ENCODE measurements at places on chromosomes 11 and 22. TPM values are rescaled to one million over a fixed set of nuclear protein-coding genes. Genes with fewer than 3 reads are reported as not detected.

CABP4 gene
- not detected for total RNA-seq

MIOX gene
- under 0.01 TPM for total RNA-seq

GRCh38 chr11:70952191-70952590, 300.2 kb downstream of the SHANK2 start:
- no peak overlapping the region for H3K4me3 ChIP-seq
- no peak overlapping the region for H3K27ac ChIP-seq
- no peaks in the 10 kb centered on the region for H3K4me1 ChIP-seq
- DNase-seq: no peak
- no peaks in the 10 kb centered on the region for H3K27me3 ChIP-seq

GRCh38 chr11:46710821-46711269, 8.2 kb upstream of the F2 start:
- no peaks in the 10 kb centered on the region for H3K27me3 ChIP-seq
- peaks cover 17% of the 10 kb centered on the region for H3K4me1 ChIP-seq
- H3K27ac ChIP-seq: peak overlapping the region; percentile 79
- H3K36me3 ChIP-seq: peaks cover 3% of the 10 kb centered on the region
- DNase-seq: peak; percentile 95
- no peak overlapping the region for H3K4me3 ChIP-seq

DNA sequence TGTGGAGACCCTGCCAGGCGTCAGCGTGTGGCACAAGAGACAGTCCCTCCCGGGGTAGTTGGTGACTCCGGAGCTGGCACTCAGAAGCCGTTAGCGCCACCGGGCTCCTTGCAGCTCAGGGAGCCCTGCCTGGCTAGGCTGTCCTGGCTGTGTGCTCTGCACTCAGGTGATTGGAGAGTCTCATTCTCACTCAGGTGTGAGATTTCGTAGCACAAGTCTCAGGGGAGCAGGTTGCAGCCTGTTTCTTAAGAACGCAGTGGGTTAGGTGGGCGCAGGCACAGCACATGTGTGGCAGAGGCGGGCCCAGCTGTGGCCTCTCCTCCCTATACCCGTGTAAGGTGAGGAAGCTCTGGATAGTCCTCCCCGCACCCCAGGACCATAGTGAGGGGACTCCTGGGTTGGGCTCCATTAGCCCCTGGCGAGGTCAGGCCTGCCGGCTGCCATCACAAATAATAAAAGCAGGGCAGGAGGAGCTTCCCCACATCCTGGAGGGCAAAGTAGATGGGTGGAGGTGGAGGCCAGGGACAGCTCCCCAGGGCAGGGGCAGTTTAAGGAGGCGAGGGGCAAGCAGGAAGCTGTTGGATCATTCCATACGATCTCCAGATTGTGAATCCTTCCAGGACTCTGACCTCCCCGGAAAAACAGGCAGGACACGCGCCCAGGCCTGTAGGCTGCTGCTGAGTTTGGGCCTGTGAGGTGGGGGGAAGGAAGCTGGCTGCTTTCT, 39.4 kb downstream of the SBF1 start:
- no peak for DNase-seq
- no peak overlapping the region for H3K4me3 ChIP-seq
- no peaks in the 10 kb centered on the region for H3K4me1 ChIP-seq
- peaks cover 38% of the 10 kb centered on the region for H3K36me3 ChIP-seq
- H3K27me3 ChIP-seq: no peaks in the 10 kb centered on the region
- no peak overlapping the region for H3K27ac ChIP-seq

GRCh38 chr22:20254975-20255946, 12.9 kb downstream of the RTN4R start:
- no peaks in the 10 kb centered on the region for H3K27me3 ChIP-seq
- no peak for DNase-seq
- H3K4me1 ChIP-seq: no peaks in the 10 kb centered on the region
- no peak overlapping the region for H3K27ac ChIP-seq
- no peaks in the 10 kb centered on the region for H3K36me3 ChIP-seq

NLRP10 gene
- total RNA-seq: 0.26 TPM

GRCh38 chr22:42553475-42554361, at the start of gene SERHL2:
SERHL2 (plus strand) TSS chr22:42553956; CDS start chr22:42554021, 65 bp downstream.
- H3K4me1 ChIP-seq: no peaks in the 10 kb centered on the region
- DNase-seq: peak; percentile 71
- peaks cover 10% of the 10 kb centered on the region for H3K27me3 ChIP-seq
- no peaks in the 10 kb centered on the region for H3K36me3 ChIP-seq
- no peak within 1 kb of the TSS for H3K27ac ChIP-seq

TRIM66 gene
- 13.7 TPM for total RNA-seq

- no peaks in the 10 kb centered on the region for H3K36me3 ChIP-seq
- H3K27me3 ChIP-seq: no peaks in the 10 kb centered on the region
- no peak overlapping the region for H3K27ac ChIP-seq
- H3K4me3 ChIP-seq: no peak overlapping the region
These were observed 10.5 kb downstream of the TSKU start for GRCh38 chr11:76793391-76794291.

- DNase-seq: no peak
- no peaks in the 10 kb centered on the region for H3K4me1 ChIP-seq
- H3K4me3 ChIP-seq: no peak overlapping the region
- no peaks in the 10 kb centered on the region for H3K36me3 ChIP-seq
These were observed 195.9 kb downstream of the DSCAML1 start for GRCh38 chr11:117601006-117601708.

TBX10 gene
- total RNA-seq: not detected

DNA sequence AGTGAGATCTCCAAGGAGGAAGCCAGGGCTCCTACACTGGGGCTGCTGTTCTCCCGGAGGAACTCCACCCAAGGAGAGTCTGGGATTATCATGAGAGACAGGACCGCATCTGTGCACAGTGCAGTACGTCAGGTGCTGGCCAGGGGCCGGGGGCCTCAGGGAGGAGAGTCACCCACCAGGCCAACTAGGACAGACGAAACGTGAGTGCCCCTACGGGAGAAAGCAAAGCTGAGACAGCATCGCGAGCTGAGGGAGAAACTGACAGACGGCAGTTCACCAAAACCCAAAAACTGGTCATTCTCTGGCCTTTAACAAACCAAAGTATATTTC, 273.4 kb downstream of the BRD1 start:
- H3K27me3 ChIP-seq: no peaks in the 10 kb centered on the region
- no peaks in the 10 kb centered on the region for H3K36me3 ChIP-seq
- H3K4me1 ChIP-seq: no peaks in the 10 kb centered on the region
- no peak overlapping the region for H3K4me3 ChIP-seq
- no peak overlapping the region for H3K27ac ChIP-seq

SORL1 gene
- total RNA-seq: 10.9 TPM

GRCh38 chr11:105577641-105578040, 32.2 kb upstream of the GRIA4 start:
- H3K4me1 ChIP-seq: no peaks in the 10 kb centered on the region
- no peak overlapping the region for H3K4me3 ChIP-seq
- H3K27ac ChIP-seq: no peak overlapping the region
- H3K27me3 ChIP-seq: no peaks in the 10 kb centered on the region

CCDC87 gene
- total RNA-seq: 0.33 TPM

SCGB2A2 gene
- total RNA-seq: not detected

DNA sequence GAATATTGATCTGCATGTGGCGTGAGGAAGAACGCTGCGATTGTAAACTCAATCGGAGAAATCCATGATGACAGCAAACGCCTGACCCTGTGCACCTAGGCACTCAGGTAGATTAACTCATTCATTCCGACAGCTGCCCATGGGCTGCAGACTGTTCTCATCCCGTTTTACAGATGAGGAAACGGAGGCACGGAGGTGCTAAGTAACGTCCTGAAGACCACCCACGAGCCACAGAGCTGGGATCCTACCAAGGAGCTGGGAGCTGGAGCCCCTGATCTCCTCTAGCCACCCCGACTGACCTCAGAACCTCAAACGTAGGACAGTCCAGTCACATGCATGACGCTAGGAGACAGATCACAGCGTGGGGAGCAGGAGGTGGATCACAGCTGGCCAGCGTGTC, 1092.7 kb downstream of the BRD1 start:
- H3K36me3 ChIP-seq: no peaks in the 10 kb centered on the region
- H3K4me1 ChIP-seq: no peaks in the 10 kb centered on the region
- no peaks in the 10 kb centered on the region for H3K27me3 ChIP-seq
- no peak for DNase-seq

OR10A2 gene
- total RNA-seq: not detected

FXYD6 gene
- total RNA-seq: 8.0 TPM

TEX54 gene
- total RNA-seq: not detected

GDPD4 gene
- not detected for total RNA-seq

OVOL1 gene
- not detected for total RNA-seq

DNA sequence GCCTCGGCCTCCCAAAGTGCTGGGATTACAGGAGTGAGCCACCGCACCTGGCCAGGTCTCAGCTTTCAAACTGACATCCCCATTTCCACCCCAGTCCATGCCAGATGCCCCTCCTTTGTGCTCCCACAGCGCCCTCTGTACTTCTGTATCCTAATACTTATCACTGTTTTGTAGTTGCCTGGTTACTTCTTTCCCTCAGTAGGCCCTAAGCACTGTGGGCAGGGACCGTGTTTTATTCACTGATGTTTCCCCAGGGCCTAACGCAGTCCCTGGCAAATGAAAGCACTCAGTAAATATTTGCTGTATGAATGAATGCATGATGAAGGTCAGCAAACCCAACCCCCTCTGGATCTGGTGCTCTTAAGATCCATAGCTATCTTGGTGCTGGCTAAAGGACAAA, 2.2 kb upstream of the TRIM3 start:
- H3K4me3 ChIP-seq: no peak overlapping the region
- no peak overlapping the region for H3K27ac ChIP-seq
- H3K27me3 ChIP-seq: no peaks in the 10 kb centered on the region
- H3K4me1 ChIP-seq: peaks cover 15% of the 10 kb centered on the region
- no peak for DNase-seq

DNA sequence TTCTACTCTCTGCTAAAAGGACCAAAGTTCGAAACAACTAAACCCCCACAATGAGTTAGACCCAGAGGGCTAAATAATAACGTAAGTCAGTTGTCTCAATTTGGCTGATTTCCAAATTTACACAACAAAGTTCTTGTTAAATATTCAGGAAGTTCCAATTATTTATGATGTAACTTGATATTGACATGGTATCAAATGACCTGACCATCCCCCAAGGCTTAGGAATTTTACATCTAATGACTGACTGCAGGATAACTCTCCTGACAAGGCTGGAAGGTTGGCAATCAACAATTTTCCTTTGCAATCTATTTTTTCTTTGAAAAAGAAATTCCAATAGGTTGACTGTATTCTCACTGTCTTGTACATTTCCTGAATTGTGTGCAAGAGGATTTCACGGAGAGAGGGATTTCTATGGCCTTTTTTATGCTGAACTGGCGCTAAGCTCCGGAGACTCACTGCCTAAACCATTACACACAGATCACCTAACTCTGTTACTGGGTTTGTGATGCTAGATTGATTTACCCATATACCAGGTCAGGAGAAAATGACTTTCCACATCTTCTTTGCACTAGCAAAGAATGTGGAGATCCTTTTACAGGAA, 9.6 kb upstream of the CDON start:
- H3K27ac ChIP-seq: no peak overlapping the region
- peak; percentile 54 for DNase-seq
- H3K4me1 ChIP-seq: no peaks in the 10 kb centered on the region
- H3K27me3 ChIP-seq: no peaks in the 10 kb centered on the region
- no peaks in the 10 kb centered on the region for H3K36me3 ChIP-seq

- DNase-seq: no peak
- H3K4me1 ChIP-seq: no peaks in the 10 kb centered on the region
These were observed 78.9 kb downstream of the FLI1 start for GRCh38 chr11:128772814-128773213.

TRAPPC4 gene
- 60.6 TPM for total RNA-seq

OR6A2 gene
- total RNA-seq: under 0.01 TPM

DNA sequence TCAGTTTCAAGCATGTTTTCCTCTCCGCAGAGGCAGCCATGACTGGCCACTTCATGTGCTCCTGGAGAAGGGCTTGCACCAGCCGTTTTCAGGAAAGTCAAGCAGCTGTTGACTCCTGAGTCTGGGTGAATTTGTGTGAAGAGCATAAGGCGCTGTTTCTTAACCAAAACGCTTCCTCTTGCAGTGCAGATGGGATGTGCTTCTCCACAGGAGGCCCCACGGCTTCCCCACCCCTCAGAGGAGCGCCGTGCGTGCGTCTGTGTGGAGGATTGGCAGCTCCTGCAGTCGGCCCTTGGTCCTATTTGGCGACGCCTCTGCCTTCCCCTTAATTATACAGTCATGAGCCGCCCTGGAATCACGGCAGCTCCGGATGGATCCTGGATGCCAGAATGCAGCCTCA, 54.1 kb upstream of the B3GAT1 start:
- H3K4me1 ChIP-seq: no peaks in the 10 kb centered on the region
- H3K27ac ChIP-seq: no peak overlapping the region
- H3K4me3 ChIP-seq: no peak overlapping the region
- no peak for DNase-seq

GRCh38 chr11:134888821-134889220, 476.8 kb upstream of the B3GAT1 start:
- no peak overlapping the region for H3K27ac ChIP-seq
- no peaks in the 10 kb centered on the region for H3K4me1 ChIP-seq
- H3K27me3 ChIP-seq: no peaks in the 10 kb centered on the region
- H3K4me3 ChIP-seq: no peak overlapping the region

FAM83F gene
- total RNA-seq: not detected

TMEM86A gene
- 0.83 TPM for total RNA-seq

OR5B21 gene
- total RNA-seq: not detected

DNA sequence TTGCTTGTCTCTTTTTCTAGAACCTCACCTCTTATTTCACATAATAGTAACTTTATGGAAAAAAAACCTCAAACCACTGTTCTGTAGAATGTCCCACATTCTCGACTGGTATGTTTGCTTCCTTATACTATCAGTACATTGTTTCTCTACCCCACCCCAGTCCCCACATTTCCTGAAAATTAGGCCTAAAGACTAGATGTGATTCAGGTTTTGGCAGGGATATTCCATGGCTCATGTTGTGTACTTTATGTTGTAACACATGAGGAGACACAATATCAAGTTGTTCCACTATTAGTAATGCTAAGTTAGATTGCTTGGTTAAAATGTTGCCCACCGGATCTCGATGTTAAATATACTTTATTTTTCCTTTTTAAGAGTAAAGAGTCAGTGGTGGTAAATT, 34.7 kb downstream of the DDIAS start:
- H3K27ac ChIP-seq: no peak overlapping the region
- H3K36me3 ChIP-seq: peaks cover 1% of the 10 kb centered on the region
- no peaks in the 10 kb centered on the region for H3K27me3 ChIP-seq
- H3K4me1 ChIP-seq: no peaks in the 10 kb centered on the region
- no peak overlapping the region for H3K4me3 ChIP-seq
- DNase-seq: peak; percentile 11

- H3K27me3 ChIP-seq: no peaks in the 10 kb centered on the region
- peaks cover 8% of the 10 kb centered on the region for H3K36me3 ChIP-seq
- H3K27ac ChIP-seq: peak overlapping the region; percentile 69
These were observed 10.1 kb downstream of the TXN2 start for GRCh38 chr22:36471341-36471821.

- peaks cover 2% of the 10 kb centered on the region for H3K36me3 ChIP-seq
- no peak for DNase-seq
- no peaks in the 10 kb centered on the region for H3K4me1 ChIP-seq
- no peak overlapping the region for H3K4me3 ChIP-seq
- H3K27me3 ChIP-seq: no peaks in the 10 kb centered on the region
These were observed 87.5 kb downstream of the YAP1 start for GRCh38 chr11:102197670-102198139.

CNGA4 gene
- 0.17 TPM for total RNA-seq

DNA sequence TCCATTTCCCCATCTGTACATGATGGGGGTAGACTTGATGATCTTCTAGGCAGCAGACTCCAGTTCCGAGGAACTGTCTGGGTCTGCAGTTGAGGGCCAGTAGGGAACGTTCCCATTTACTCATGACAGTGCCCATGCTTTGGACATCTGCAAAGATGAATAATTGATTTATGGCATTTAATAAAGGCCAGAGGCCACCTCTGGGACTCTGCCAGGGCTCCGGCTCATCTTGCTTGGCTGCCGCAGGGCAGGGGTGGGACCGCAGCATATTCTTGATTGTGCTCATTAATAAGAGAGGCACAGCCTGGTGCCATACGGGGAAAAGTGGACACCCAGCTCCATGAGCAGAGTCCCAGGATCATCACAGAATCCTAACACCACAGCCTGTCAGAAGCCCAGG, 28.1 kb upstream of the KLHL35 start:
- H3K36me3 ChIP-seq: no peaks in the 10 kb centered on the region
- H3K4me1 ChIP-seq: no peaks in the 10 kb centered on the region
- H3K4me3 ChIP-seq: no peak overlapping the region
- H3K27me3 ChIP-seq: peaks cover 15% of the 10 kb centered on the region

Data from fibroblast of lung (primary cell).